HS-27A (cell line): ENCODE measurements at places on chromosomes 2 and 18.

DNA sequence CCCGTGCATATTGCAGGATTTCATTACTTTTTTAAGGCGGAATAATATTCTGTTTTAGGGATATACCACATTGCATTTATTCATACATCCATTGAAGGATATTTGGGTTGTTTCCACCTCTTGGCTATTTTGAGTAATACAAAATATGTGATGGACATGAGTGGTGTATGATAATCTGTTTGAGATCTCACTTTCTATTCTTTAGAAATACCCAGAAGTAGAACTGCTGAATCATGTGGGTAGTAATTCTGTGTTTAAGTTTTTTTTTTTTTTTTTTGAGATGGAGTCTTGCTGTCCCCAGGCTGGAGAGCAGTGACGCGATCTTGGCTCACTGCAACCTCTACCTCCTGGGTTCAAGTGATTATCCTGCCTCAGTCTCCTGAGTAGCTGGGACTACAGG, 201.4 kb downstream of the NYAP2 start:
- DNase-seq = no peak

DNA sequence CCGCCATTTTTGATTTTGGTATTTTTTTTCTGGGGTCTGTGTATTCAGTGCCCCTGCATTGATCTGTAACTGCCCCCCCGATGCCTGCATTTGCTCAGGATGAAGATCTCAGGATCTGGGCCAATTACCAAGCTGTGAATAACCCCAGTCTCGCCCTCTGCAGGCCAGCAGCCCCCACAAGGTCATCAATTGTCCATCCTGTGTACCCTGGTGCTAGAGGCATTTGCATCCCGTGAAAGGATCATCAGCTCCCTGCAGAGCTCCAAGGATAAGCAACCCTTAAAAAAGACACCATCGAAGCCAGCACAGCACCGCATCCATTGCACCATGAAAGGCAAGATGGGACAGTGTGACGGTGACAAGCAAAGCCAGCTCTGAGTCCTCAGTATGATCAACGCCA, 154.1 kb upstream of the KLHL29 start:
- DNase-seq = no peak

- DNase-seq = no peak
Observed at GRCh38 chr2:193943406-193943960, 1713.5 kb upstream of the SLC39A10 start.

DNA sequence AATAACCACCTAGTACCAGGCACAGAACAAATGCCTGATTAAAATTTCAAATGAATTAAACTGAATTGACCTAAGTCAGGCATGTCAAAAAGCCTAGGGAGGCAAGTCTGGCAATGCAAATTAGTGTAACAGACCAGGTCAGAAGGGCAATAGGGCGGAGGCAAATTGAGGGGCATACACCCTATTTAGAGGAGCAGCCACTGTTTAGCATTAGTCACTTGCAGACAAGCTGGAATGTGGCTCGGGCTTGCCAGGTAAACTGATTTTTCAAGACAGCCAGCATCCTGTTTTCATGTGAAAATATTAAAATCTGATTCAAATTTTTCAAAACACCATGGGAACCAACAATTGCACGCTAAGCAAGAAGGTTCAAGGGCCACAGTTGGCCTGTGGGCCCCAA, 160.3 kb downstream of the EN1 start:
- no peak for DNase-seq

GRCh38 chr2:54470266-54470938, 14.3 kb downstream of the SPTBN1 start:
- DNase-seq = peak; percentile 65

DNA sequence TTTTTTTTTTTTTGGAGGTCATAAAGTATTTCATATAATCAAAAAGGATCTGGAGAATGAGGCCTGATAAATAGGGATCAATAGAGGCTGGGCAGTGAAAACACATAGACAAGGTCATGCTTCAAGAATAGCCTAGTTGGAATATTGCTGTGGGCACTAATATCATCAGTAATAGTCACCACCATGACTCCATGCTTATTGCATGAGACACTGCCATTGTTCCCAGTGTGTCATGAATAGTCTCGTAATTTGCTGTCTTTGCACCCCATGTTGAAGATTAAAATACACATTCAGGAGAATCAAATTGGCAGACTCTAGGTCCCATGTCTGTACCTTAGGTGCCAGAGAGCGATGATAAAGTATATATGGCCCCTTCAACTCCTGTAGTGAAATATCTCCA, 10.3 kb downstream of the ASXL3 start:
- no peak for DNase-seq

DNA sequence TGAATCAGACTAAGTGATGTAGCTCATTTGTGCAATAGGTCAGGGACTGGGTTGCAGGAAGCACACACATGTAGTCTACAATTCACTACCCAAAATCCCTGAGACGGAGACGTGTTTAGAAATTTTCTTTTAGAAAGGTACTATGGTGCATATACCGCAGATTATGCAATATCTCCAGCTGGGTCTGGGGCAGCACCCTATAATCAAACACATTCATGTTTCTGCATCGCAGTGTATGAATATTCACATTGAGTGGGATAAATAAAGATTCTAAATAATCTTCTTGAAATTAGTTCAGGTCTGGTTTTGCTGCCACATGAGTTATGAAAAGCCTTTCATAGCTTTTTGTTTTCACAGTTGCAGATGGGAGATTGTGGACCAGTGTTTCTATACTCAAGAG, 395.7 kb upstream of the FANCL start:
- no peak for DNase-seq

GRCh38 chr2:38037757-38038621, 38.0 kb downstream of the CYP1B1 start:
- no peak for DNase-seq

DNA sequence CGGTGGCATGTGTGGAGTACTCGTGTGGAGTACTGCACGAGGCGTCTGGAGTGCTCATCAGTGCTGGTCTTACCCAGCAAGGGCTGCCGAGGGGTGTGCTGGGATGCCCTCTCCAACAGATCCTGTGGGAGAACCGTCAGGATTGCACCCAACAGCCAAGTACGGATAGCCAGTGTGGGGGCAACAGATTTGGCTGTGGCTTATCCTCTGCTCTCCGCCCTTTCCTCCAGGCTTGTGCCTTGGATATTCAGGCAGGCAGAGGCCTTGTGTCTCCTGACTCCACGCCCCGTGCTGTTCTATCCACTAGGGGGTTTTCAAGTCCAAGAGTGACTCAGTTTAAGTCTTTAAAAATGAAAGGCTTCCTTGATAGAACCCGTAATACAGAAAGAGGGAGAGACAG, 321.0 kb upstream of the HS6ST1 start:
- no peak for DNase-seq

- DNase-seq = no peak
Observed at GRCh38 chr18:56804395-56804794, 153.2 kb downstream of the WDR7 start.

- DNase-seq = peak; percentile 15
Observed at GRCh38 chr2:204950695-204951346, 405.5 kb downstream of the PARD3B start.

DNA sequence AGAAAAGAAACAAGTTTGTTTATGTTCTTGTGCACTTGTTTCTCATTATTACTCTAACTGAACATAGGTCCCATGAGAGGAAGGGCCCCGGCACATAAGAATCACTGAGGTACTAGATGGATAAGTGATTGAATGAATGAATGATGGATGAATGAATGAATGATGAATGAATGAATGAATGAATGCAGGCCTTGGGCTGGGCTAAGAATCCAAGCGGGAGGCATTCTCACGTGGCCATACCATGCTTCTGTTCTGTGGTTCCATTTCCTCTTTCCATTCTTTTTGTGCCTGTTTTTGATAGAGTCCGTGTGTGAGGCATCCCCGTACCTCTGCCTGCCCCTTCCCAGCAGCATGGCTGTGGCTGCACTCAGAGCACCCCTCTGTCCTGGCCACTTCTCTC, 94.8 kb downstream of the SH3BP4 start:
- no peak for DNase-seq

DNA sequence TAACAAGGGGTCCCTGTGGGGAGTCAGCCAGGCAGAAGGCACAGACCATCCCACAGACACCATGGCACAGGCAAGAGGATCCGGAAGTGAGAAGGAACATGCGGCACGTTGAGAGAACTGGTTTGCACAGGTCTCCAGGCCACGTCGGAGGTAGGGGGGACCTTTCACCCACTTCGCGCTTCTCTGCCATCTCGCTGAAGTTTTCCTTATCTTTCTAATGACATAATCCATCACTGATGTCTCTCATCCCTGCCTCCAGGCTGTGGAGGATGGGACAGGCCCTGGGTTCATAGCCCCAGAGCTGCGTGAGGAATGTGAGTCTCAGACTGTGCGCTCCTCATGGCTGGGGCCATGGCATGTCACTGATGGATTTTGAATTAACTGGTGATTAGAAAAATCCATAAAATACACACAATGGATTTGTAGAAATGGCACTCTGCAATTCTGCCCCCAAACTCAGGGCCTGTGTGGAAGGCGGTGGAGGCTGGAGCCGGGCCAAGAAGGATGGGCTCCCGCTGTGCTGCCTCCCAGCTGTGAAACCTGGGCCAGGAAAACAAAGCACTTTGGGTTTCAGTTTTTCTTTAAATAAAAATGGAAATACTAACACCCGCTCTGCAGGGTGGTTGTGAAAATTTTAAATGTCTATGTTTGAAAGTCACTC, 113.3 kb upstream of the ALKAL2 start:
- DNase-seq = no peak

GRCh38 chr2:56729212-56729611, 545.4 kb downstream of the CCDC85A start:
- no peak for DNase-seq

DNA sequence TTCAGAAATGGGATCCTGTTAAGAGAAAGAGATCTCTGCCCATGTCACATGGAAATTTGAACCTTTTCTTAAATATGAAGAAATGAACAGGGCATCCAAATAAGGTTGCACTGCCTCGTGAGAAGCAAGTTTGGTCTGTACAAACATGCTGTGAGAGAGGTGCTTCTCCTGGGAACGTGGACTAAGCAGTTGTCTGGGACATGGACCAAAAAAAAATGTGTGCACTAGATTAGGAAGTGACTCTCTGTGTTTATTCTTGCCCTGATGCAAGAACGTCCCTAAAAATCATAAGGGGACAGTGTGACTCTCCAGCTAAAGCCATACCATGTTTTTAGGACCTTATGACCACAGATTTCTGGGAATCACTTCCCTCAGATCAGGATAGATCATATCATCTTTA, 23.7 kb upstream of the GCG start:
- no peak for DNase-seq
